Activated T-helper 1 cell treated with anti-CD3 and anti-CD28 coated beads, Interleukin-12 subunit alpha, Interleukin-12 subunit beta, Interleukin-2, Interleukin-4 antibody, amounts not matched to agents 30 ng/mL and 10 ng/mL and 1 ng/mL, durations not matched to agents 14 hours and 24 hours and 36 hours (primary cell): ENCODE measurements at places on chromosomes 16 and 17. TPM values are rescaled to one million over a fixed set of nuclear protein-coding genes. Genes with fewer than 3 reads are reported as not detected.

The ARHGAP44 gene
- total RNA-seq = 0.51 TPM in 1 of 2 replicates, not detected in the other

The HS3ST6 gene
- total RNA-seq = not detected in 2 replicates

The PPM1E gene
- total RNA-seq = 0.03 TPM in 1 of 2 replicates, not detected in the other

DNA sequence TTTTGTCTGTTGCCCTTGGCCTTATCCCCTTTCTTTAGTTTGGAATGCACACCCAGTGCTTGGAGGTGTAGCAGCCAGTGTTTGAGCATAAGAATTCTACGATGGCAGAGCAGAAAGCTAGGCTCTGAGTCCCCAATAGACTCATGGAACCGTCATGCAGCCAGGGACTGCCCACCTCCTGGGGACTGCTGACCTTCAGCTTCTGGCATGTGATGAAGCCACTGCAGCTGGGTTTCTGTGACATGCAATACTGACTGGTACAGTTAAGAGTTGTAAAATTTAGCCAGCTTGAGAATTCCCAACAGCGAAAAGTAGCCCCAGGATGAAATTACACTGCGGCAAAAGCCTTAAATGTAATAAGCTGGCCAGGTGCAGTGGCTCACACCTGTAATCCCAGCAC lies 9.0 kb upstream of the MAP3K14 start:
- H3K4me3 ChIP-seq = no peak overlapping the region
- peaks cover 19% of the 10 kb centered on the region for H3K4me1 ChIP-seq
- H3K27ac ChIP-seq = no peak overlapping the region
- no peaks in the 10 kb centered on the region for H3K27me3 ChIP-seq
- no peaks in the 10 kb centered on the region for H3K36me3 ChIP-seq
- DNase-seq = no peak

GRCh38 chr17:19461116-19461515 lies 50.1 kb downstream of the RNF112 start:
- no peak for DNase-seq
- H3K36me3 ChIP-seq = no peaks in the 10 kb centered on the region
- no peak overlapping the region for H3K4me3 ChIP-seq
- no peak overlapping the region for H3K27ac ChIP-seq

DNA sequence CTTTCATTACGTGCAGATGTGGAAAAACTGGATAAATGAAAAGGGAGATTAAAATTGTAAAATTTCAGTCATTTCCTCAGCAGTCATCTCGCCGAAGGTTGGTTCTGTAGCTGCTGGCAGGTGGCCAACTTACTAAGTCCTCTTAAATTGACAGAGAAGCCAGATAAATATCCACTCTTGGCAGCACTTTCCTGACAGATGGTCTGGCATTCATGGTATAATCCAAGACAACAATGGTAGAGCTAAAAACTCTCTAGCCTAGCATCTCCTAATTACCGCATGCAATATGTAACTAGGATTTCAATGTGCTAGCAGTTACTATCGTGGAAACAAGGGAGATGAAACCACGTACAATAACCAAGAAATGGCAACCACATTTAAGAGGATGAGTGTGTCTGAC lies 306.3 kb downstream of the CNTNAP4 start:
- H3K27ac ChIP-seq = no peak overlapping the region
- no peaks in the 10 kb centered on the region for H3K4me1 ChIP-seq
- H3K4me3 ChIP-seq = no peak overlapping the region

DNA sequence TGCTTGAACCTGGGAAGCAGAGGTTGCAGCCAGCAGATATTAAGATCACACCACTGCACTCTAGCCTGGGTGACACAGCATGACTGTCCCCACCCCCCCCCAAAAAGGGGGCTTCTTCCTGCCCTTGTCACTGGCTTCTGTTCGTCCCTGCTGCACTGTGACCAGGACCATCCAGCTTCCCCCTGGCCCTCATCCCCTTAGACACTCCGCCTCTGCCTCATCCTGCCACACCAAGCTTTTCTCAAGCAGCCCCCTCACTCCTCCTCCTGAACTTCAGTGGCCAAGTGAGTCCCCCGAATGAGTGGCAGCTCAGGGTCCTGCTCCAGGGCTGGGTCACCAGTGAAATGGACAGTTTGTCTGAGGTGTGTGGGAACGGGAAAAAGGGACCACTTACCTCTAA lies 177.3 kb downstream of the CPPED1 start:
- H3K4me3 ChIP-seq = no peak overlapping the region
- no peak overlapping the region for H3K27ac ChIP-seq
- H3K36me3 ChIP-seq = no peaks in the 10 kb centered on the region
- DNase-seq = no peak

GRCh38 chr17:76239538-76240274 lies 587 bp downstream of the RNF157 start:
- peak overlapping the region; percentile 86 for H3K27ac ChIP-seq
- DNase-seq = no peak
- H3K36me3 ChIP-seq = peaks cover 7% of the 10 kb centered on the region

- peak overlapping the region; percentile 41 for H3K27ac ChIP-seq
- H3K36me3 ChIP-seq = peaks cover 37% of the 10 kb centered on the region
- peaks cover 44% of the 10 kb centered on the region for H3K4me1 ChIP-seq
- H3K27me3 ChIP-seq = no peaks in the 10 kb centered on the region
Measured at GRCh38 chr17:14156689-14157088, 80.0 kb downstream of the CDRT15 start.
